ENCODE measurements at places on chromosomes 16 and 17.

- DNase-seq, result no peak
Measured at GRCh38 chr16:52404546-52404945, 142.4 kb downstream of the TOX3 start.

DNA sequence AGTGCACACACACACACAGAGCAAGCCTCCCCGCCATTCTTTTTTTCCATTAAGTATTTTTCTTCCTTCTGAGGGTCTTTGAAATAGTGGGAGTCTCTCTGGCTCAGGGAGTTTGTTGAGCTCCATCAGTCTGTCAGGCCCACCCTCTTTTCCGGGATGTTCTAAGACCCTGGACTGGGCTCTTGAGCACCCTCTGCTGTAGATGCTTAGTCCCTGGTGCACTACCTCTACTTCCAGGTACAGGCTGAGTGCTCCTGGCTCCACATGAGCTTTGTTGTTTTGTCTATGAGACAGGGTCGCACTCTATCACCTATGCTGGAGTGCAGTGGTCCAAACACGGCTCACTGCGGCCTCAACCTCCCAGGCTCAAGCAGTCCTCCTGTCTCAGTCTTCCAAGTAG is 20.7 kb downstream of the LIMD2 start:
- no peak for DNase-seq

GRCh38 chr16:81841722-81842121 is 62.6 kb downstream of the PLCG2 start:
- DNase-seq, result peak; percentile 36

- no peak for DNase-seq
Measured at GRCh38 chr16:87608400-87608985, 6.2 kb downstream of the JPH3 start.

DNA sequence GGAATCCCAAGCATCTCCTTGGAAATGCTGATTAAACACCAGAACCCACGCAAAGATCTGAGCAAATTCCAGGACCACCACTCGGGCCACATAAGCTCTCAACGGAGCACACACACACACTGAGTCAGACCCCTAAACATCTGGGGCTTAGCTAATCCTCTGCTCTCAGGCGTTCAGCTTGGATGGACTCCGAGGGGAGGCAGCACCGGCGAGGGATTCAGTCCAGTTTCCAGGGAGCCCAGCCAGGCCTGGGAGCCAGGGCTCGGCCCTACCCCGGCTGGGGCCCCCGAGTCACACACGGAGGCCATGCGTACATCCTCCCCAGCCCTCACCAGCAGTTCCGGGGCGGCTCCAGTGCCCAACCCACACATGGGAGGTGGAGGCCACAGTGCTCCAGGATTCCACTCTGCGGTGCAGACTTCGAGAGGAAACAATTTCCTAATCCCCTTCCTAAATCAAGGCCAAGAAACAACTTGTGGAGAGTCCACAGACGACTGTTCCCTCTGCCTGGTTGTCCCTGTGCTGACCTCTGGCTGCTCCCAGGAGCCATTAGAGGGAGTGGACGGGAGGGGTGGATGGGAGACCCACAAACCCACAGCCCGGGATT is 70.5 kb downstream of the GAS7 start:
- no peak for DNase-seq

- no peak for DNase-seq
Measured at GRCh38 chr16:75402159-75402820, 31.0 kb downstream of the CFDP1 start.

- DNase-seq, result no peak
Measured at GRCh38 chr16:59216291-59216690, 482.2 kb upstream of the GOT2 start.

GRCh38 chr17:22490399-22490798 is 798.1 kb downstream of the KCNJ18 start:
- DNase-seq, result no peak

DNA sequence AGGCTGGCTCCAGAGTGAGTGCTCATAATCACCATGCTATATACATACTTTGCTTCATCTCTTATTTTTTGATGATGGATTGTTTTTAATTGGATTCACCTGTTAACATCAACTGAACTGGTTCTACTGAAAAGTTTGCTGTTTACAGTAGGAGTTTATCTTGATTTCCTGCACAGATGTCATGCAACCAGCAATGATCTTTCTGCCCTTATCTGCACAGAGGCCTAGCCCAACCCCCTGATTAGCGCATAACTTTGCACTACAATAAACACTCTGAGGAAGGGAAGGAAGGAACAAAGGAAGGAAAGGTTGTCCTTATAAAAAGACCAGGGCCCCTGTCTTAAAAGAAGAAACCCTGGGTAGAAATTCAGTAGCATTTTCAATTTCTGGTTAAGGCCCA is 152.9 kb downstream of the RGS9 start:
- no peak for DNase-seq

DNA sequence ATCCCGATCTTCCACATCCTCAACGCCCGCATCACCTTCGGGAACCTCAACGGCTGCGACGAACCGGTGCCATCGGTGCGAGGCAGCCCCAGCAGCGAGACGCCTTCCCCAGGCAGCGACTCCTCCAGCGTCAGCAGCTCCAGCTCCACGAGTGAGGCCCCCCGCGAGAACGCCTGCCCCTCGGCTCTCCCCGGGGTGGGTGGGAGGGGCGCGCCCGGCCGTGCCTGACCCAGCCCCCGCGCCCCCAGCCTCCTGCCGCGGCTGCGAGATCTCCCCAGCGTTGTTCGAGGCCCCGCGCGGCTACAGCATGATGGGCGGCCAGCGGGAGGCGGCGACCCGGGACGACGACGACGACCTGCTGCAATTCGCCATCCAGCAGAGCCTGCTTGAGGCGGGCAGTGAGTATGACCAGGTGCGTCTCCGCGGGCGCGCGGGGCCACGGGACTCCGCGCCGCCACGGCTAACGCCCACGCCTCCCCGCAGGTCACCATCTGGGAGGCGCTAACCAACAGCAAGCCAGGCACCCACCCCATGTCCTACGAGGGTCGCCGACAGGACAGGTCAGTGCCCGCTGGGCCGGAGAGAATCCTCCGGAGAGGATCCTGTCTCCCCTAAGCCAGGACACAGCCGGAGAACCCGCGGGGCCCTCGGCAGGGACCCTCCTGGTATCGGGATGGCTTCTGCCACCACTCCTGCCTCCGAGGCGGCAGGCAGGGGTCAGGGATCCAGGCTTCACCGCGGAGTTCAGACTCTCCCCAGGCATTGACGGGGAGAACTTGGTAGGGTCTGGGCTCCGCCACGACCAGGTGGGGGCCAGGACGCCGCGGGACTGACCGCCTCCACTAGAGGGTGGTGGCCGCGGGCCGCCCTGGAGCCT is 10.1 kb downstream of the CORO6 start:
- no peak for DNase-seq

DNA sequence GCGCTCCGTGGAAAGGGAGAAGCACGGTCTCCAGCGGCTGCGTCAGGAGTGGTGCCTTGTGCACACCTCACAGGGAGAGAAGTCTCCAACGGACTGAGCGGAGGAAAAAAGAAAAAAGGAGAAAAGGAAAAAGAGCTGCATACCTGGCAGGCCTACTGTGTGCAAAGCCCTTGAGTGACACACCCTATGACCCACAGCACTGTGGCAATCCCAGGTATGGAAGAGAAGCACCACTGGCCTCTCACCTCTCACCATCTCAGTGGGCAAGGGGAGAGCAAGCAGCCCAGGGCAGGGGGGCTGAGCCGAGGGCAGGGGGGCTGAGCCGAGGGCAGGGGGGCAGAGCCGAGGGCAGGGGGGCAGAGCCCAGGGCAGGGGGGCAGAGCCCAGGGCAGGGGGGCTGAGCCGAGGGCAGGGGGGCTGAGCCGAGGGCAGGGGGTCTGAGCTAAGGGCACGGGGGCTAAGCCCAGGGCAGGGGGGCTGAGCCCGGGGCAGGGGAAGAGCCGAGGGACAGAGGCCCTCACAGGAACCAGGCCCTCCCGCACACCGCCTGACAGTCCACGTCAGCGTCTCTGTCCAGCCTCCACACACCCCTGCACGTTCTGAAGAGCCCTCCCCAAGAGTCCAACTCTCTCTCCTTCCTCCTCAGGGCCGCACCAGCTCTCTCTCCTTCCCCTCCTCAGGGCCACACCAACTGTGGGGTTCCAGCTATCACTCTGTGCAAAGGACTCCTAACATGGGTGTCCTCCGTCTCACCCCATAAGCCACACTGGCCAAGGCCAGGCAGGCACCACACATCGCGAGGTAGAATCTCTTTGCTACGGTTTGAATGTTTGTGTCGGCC is 105.8 kb downstream of the ZNF778 start:
- no peak for DNase-seq

DNA sequence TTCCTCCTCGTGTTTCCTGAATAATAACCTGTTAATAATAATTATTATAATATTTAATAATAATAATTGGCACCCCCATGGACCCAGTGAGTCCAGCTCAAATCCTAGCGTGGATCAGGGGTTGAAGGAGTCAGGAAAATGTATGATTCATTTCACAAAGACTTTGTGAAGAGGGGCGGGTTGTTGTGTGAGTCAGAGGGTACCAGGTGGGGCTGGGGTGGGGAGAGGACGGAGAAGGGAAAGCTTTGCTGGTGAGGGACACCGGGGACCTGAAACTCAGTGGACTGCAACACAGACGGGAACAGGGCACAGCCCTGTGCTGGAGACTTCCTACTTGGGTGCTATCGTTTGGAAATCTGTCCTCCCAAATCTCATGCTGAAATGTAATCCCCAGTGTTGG is 3.1 kb upstream of the ADORA2B start:
- no peak for DNase-seq

DNA sequence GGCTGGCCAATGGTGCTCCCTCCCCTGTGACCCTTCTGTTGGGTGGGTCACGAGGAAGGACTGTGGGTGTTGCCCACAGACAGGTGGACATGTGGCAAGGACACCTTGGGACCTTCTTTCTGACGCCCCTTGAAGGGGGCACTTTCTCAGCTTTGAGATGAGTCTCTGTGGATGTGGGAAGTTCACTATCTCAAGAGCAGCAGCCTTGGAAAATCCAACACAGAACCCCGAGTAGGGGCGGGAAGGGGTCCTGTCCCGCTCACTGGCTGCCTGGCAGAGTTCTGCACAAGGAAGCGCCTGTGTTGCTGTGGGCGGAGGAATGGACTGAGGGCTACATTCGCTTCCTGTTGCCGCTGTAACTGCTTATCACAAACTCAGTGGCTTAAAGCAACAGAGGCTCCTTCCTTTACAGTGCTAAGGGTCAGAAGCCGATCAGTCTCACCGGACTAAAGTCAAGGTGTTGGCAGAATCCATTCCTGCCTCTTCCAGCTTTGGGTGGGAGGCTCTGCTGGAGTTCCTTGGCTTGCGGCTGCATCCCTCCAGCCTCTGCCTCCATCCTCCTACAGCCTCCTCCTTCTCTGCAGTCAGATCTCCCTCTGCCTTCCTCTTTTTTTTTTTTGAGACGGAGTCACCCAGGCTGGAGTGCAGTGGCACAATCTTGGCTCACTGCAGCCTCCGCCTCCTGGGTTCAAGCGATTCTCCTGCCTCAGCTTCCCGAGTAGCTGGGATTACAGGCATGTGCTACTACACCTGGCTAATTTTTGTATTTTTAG is 305.2 kb downstream of the SEC14L1 start:
- DNase-seq, result no peak
